ENCODE measurements at places on chromosomes 6 and 20.

- peak; percentile 23 for DNase-seq
Observed at GRCh38 chr6:156977527-156978291, 200.5 kb downstream of the ARID1B start.

DNA sequence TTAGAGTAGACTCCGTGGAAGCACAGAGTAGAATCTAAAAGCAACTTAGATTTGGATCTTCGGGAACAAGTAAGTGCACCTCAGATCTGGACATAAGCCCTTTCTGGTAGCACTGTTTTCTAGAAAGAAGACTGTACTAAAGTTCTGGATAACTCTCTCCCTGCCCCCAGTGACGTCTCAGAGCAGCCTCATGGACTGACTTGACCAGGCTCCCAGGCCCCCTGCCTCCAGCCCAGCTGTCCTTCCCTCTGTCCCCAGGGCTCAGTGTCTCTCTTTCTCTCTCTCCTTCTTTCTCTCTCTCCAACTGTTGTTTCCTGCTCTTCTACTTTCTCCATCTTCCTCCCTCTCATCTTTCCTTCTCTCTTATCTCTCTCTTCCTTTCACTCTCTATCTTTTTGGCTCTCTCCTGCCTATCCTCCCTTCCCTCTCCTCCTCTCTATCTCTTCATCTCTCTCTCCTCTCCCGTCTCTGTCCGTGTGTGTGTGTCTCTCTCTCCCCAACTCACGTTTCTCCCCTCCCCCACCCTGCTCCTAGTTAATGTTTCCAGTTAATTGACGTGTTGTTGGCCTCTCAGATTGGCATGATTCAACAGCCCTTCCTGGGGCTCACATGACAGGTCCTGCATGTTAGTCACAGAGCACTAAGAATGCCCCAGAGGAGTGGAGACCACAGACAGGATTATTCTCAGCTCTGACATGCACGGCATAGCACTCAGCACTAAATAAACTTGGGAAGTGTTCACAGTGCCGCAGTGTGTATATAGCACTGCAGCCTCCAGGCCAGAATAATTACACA is 180.4 kb upstream of the FOXQ1 start:
- no peak for DNase-seq

- DNase-seq, result no peak
Observed at GRCh38 chr6:160132776-160133338, 11.2 kb downstream of the SLC22A1 start.

DNA sequence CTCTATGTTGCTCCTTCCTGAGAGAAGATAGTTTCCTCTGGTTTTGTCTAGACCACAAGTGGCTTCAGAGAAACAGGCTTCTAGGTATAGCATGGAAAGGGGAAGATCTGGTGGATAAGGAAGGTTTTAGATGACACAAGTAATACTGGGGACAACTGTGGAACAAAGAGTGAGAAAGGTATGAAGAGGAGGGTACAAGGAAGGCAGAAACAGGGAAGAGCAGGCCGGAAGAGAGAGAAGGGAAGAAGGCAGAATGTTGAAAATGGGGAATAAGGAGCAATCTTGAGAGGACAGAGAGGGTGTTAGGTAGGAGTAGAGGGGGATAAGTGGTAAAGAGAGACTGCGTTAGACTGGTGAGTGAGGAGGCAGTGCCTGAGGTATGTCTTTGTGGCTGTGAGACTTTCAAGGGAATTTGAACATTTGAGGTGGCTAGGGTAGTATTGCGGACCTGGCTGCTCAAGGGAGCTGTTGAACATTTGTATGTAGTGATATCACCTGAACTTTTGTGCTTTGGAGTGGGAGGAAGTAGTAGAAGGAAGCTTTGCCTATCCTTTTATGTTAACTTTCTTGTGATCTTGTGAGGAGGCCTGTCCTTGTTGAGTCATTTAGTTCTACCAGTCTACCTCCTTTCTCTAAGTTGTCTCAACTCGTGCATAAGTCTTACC is 69.5 kb downstream of the FOXO3 start:
- no peak for DNase-seq

GRCh38 chr6:13005994-13006393 is 289.4 kb downstream of the PHACTR1 start:
- DNase-seq, result no peak

GRCh38 chr6:49607391-49607982 is 29.2 kb downstream of the RHAG start:
- DNase-seq, result no peak

DNA sequence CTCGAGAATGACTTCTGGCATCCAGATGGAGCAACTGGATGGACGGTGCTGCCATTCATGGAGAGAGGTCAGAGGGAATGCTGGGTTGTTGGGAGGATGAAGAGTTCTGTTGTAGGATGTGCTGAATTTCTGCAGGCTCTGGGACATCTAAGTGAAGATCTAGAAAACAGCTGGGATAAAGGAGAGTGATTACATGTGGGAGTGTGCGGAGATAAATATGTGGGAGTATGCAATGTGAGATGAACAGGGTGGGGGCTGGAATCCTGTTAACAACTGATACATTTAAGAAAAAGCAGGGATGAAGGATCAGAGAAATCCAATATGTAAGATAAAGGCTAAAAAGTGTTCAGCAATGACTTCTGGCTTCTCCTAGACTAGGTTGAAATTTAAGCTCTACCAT is 43.1 kb downstream of the FAXC start:
- no peak for DNase-seq

DNA sequence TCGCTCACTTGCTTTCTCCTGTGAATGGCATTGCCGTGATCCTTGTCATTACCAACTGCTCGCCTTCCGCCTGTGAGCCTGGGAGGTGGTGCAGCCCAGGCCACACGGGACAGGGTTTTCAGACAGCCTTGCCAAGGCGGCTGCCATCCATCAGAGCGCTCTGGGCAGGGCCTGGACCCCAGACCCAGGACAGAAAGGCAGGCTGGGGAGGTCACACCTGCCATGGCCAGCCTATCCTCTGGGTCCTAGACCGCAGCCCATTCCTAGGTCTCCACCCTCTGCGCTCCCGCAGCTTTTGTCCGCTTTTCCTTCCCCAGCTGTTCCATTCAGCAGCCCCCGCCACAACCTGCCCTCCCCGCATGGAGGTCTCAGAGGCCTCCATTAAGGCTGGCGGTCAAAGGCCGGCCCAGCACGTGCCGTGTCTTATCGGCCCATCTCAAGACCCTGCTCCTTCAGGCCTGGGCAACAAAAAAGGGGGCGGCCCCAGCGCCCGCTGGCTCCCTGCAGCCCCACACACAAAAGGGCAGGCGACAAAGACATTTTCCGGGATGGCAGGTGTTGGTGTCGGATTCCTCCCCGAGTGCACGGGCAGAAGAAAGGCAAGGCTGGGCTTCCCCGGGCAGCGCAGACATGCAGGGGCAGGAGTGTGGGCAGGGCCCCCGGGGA is 28.1 kb downstream of the INSM1 start:
- peak; percentile 84 for DNase-seq

DNA sequence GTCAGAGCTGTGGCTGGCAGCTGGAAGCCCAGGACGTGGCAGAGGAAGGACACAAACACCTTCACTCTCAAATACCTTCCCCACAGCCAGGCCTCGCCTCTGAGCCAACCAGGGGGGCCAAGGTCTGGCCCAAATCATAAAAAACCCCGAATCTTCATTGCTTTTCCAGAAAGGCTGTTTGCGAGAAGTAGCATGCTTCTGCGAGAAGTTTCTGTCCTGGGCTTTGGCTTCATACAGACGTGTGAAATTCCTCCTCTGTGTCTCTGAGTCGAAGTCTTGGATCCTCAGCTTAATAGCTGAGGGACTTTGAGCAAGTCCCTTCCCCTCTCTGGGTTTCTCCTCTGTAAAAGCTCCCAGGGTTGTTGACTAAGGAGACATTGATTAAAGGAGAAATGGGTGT is 63.0 kb downstream of the CHMP4B start:
- no peak for DNase-seq

- DNase-seq, result no peak
Observed at GRCh38 chr6:147441751-147442150, 66.7 kb upstream of the SAMD5 start.

- DNase-seq, result no peak
Observed at GRCh38 chr20:3871550-3872265, 17.5 kb upstream of the PANK2 start.

Data from SHP77 treated with DMSO at 0.1 percent for 48 hours (cell line).